ENCODE measurements at places on chromosomes 12 and 14.

GRCh38 chr14:19754172-19754571, 10.8 kb downstream of the OR4Q3 start:
- DNase-seq, result no peak

DNA sequence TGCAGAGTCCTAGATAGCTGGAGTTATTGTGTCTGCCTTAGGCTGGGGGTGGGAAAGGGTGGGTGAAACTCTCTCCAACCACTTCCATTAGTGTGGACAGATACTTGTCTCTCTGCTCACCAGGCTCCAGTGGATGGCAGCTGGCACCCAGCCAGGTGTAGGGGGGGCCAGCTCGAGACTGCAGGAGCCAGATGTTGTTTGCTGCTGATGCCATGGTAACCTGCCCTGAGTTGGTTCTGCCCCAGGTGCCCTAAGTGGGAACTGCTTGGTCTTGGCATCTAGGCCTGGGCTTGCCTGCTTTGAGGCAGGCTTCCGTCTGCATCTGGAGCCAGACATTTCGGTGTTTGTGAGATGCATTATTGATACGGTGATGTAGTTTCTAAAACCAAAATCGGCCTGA, 82.2 kb downstream of the ADCK1 start:
- no peak for DNase-seq

GRCh38 chr14:47778631-47779030, 103.2 kb upstream of the MDGA2 start:
- no peak for DNase-seq

GRCh38 chr12:120363274-120363855, 5.6 kb downstream of the MSI1 start:
- no peak for DNase-seq

- no peak for DNase-seq
Measured at GRCh38 chr14:65214741-65215140, 112.4 kb upstream of the MAX start.

DNA sequence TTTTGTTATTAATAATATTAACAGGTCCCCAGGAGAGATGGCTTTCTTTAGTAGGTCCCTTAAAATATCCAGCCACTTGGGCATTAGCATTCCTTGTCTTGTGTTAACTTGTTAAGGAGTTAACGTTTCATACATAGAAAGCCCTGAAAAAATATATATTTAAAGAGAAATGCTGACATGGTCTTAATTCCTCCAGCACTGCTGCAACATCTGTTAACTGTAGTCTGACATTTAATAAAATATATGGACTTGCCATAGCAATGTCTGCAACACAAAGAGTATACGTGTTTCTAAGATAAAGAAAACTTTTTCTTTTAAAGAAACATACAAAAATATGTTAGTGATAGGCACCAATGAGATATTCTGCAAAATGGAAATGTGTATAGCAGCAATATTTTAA, 10.0 kb downstream of the SLC38A4 start:
- DNase-seq, result no peak

Measured in CD4-positive, alpha-beta T cell treated with Interleukin-21 for 1 hour (primary cell).